Left hindlimb (tissue), 1 donor: ENCODE measurements at places on chromosomes 4 and X.

- DNase-seq = no peak
These were observed 55.3 kb downstream of the TMPRSS11F start for GRCh38 chr4:68074397-68074796.

DNA sequence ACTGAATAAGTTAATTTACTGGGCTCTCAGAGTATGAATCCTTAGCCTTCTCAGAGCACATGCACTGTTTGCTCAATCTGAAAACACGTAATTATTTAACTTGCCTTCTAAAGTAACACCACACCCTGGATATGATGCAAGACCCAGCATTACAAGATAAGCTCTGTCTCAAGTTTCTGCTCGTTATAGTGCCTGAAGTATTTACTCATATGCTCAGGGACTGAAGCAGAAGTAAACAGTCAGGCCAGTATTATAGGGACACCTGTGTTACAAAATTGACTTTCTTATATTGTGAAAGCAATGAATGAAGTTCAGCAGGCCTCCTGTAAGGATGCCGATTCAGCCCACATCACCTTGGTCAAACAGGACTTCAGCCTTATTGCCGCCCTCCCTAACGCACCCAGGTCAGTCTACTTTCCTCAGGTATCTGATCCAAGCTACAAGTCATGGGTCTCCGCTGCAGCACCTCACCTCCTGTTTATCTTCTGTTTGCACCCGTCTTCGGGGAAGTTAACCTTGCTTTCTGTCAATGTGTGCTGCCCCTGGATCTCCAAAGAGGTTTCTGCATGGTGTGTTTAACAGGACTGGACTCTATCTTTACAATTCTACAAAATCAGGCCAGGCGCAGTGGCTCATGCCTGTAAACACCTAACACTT is 42.8 kb upstream of the KLF3 start:
- DNase-seq = no peak

- DNase-seq = no peak
These were observed 51.4 kb upstream of the MND1 start for GRCh38 chr4:153292897-153293741.

DNA sequence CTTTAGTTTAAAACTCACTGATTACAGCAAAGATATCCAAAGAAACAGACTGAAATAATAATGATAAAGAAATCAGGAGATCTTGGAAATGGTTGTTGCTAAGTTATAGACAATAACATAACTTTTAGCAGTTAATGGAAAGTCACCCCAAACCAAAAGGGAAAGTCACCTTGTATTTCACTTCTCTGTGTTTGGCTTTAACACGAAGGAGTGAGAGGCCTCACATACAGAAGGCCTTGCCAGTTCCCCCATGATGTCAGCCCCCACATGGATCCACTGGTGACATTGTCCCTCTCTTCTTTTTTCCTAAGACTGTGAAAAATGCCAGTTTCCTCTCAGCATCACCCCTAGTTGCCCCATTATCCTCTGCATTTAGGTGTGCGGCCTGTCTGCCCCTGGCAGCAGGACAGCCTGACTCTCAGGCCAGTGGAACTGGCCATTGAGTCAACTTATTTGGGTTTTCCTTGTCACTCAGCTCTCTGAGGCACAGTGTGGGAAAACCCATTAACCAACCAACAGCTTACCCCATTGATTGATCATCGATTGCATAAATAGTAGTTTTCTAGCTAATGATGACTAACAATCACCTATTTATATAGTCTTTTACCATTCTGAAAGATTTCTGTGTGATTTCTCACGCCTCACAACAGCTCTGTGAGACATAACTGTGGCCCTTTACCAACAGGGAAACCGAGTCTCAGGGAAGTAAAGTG is 308.1 kb downstream of the PTTG2 start:
- no peak for DNase-seq

DNA sequence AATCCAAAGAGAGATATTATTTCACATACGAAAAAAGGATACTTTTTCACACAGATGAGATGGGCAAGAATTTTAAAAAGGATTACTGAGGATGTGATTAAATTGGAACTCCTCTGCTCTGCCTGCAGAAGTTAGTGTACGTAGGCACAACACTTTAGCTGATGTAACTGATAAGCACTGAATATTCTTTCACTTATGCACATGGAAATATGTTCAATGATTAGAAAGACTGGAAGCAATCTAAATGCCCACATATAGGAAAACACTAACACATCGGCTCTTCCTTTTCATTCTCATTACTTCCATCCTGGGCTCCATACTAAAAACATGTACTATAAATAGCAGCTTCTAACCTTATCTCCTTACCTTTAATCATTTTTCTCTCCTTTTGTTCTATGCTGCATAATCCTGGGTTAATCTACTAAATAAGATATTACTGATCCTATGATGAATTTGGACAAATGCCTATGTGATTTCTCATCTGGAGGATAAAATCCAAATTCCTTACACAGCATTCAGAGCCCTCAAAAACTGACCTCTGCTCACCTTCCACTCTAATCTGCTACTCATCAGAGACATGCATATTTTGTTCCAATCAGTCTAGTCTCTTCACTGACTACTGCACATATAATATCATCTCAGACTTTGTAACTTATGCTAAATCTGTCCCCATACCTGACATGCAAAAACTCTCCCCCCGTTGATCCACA is 197.8 kb downstream of the PDGFC start:
- no peak for DNase-seq

- DNase-seq = no peak
These were observed 1253.0 kb upstream of the PCDH7 start for GRCh38 chr4:29467044-29467717.

GRCh38 chrX:150698981-150699380 is 5.8 kb downstream of the MTMR1 start:
- no peak for DNase-seq

GRCh38 chr4:12926189-12927066 is 557.7 kb downstream of the RAB28 start:
- DNase-seq = no peak

- no peak for DNase-seq
These were observed 34.1 kb upstream of the RPS6KA3 start for GRCh38 chrX:20300822-20301221.

GRCh38 chrX:153684467-153685155 is 3.1 kb upstream of the SLC6A8 start:
- DNase-seq = no peak

GRCh38 chr4:145490796-145491195 is 9.1 kb downstream of the SMAD1 start:
- no peak for DNase-seq

GRCh38 chr4:18894928-18895327 is 873.4 kb upstream of the LCORL start:
- no peak for DNase-seq

- DNase-seq = no peak
These were observed 275.5 kb downstream of the PPARGC1A start for GRCh38 chr4:23614284-23614892.

- DNase-seq = no peak
These were observed 186.9 kb downstream of the STK32B start for GRCh38 chr4:5238173-5238572.

- no peak for DNase-seq
These were observed 34.7 kb downstream of the DLG3 start for GRCh38 chrX:70479247-70479921.

- no peak for DNase-seq
These were observed 185.5 kb downstream of the CEP135 start for GRCh38 chr4:56134266-56134665.

GRCh38 chr4:162450531-162451035 is 286.8 kb upstream of the FSTL5 start:
- DNase-seq = no peak

- no peak for DNase-seq
These were observed 302.4 kb upstream of the PRPS2 start for GRCh38 chrX:12488771-12489170.

DNA sequence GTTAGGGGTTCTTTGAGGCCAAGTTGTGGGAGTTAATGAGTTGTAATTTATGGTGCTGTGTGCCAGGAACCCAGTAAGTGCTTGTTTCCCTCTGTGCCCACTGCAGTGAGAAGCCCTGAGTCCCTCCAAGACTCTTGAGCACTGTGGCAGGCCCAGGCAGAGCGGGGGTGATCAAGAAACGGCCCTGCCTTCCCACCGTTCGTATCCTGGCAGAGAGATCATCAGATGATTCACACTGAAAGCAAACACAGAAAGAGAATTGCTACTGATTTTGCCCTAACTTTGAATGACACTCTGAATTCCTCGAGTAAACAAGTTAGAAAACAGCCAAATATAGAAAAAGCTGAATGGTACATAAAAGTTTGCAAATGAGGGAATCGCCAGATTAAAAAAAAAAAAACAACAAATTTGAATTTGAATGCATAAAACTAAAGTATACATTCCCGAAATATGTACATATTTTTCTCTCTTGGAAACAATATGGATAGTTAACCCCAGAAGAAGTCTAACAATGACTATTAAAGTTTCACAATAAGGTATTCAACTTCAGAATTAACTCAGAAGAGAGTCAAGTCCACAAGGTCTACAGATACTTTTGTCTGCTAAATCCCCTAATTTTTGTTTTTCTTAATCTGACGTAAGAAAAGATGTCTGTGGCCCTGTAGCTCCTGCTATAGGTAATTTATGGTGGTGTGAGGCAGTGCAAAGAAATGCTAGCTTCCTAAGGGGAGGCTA is 71.8 kb downstream of the AFAP1 start:
- no peak for DNase-seq

DNA sequence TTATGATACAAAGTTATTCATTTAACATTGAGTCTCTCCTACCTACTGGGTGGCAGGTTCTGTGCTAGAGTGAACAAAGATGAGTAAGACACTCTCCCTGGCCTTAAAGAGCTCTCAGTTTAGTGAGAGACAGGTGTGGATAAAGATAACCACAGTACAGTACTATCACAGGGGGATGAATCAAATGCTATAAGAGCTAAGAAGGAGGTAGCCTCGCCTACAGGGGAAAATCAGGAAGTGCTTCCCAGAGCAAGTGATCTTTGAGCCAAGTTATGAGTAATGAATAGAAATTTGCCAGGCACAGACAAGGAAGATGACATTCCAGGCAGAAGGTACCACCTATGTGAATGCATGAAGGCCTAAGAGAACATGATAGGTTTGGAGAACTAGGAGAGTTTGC is 3.4 kb upstream of the IGBP1 start:
- no peak for DNase-seq

DNA sequence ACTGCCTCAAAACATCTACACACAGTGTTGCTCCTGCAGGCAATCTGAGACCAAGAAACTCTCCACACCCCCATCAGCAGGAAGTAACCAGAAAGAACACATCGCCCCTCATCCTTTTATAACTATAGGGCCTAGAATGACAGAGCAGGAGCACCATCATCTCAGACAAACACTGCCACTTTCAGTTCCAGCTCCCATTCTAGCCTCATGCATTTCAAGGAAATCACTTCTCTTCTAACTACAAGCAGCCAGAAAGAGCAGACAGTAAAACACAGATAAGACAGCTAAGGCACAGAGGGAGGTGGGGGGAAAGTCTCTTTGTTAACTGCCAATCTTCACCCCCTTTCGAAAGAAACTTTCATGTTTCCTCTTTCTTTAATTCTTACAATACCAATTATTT is 102.6 kb upstream of the TENT5D start:
- DNase-seq = no peak

DNA sequence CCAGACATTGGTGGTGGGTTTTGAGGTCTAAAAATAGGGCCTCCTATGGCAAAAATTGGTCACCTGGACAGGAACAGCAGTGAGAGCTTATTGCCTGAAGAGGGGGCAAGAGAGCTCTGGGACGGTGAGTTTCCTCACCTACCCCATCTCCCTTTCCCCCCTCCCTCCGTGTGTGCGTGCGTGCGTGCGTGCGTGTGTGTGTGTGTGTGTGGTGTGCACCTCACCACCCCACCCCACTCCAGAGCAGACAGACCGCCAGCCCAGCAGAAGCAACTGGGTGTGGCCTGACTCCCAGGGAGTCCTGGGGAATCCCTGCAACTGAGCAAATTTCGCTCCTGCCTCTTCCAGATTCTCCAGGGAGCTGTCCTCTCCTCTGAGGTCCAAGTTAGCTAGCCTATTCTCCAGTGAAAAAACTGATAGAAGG is 44.7 kb downstream of the PRPS1 start:
- DNase-seq = peak; percentile 78

GRCh38 chr4:66430856-66431255 is 760.6 kb upstream of the EPHA5 start:
- no peak for DNase-seq

GRCh38 chrX:118928151-118928550 is 46.3 kb upstream of the LONRF3 start:
- peak; percentile 19 for DNase-seq

GRCh38 chrX:38754102-38754790 is 47.0 kb upstream of the MID1IP1 start:
- peak; percentile 51 for DNase-seq

- DNase-seq = no peak
These were observed 1131.5 kb downstream of the PCDH18 start for GRCh38 chr4:136400829-136401228.

DNA sequence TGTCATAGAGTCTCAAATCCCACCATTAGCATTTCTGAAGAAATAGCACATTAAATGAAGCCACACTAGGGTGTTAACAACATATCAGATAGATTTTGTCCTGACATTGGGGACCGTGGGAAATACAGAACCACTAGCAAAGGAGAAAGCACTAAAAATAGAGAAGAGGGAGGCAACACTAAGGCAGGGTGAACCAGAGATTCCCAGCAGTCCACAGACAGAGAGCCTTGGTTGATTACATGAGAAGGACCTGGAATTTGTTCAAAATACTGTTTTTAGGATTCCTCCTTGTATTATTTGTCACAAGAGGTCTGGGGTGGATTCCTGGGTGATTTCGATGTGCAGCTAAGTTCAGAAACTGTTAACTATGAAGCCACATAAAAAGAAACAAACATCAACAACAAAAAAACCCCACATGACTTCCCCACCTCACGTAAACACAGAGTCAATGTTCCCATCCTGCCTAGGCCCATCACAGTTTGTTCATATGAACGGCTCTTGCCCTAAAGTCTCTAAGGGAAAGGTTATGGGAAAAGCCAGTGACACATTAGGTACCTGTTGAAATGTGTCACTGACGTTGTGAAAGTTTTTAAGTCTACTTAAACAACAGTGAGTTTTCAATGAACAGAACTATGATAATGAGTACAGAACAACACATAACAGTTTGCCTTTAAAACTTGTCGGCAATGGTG is 23.6 kb upstream of the GRSF1 start:
- DNase-seq = no peak

DNA sequence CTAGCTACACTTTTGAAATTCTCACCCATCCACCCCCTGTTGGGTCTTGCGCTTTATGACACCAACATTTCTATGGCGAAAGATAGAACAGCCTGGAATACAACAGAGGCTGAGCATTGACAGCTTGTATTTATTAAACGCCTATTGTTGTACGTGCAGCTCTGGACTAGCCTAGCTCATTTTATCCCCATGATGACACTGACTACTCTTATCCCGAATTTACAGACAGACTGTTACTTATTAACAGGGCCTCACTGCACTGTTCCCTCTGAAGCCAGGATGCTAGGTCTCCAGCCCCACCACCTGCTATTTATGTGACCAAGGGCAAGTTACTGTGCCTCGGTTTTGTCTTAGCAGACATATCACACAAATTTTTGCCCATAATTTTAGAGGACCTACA is 1.0 kb upstream of the RFC1 start:
- no peak for DNase-seq

DNA sequence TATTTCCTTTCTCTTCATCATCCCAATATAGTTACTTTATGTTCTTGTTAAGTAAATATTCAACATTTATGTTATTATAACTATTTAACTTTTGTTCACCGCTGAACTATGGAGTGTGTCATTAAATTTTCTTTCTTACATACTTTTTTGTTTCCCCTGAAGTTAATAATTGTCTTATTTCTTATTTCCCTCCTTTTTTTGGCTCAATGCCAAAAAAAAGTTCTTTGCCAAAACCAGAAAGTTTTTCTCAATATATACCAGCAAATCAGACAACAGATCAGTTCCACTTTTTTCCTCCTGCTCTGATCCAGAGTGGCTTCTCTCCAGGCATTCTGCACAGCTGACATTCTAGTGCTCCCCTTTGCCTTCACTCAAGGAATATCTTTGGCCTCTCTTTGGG is 187.0 kb upstream of the PPARGC1A start:
- no peak for DNase-seq
